ENCODE measurements at places on chromosomes 1 and 21.

DNA sequence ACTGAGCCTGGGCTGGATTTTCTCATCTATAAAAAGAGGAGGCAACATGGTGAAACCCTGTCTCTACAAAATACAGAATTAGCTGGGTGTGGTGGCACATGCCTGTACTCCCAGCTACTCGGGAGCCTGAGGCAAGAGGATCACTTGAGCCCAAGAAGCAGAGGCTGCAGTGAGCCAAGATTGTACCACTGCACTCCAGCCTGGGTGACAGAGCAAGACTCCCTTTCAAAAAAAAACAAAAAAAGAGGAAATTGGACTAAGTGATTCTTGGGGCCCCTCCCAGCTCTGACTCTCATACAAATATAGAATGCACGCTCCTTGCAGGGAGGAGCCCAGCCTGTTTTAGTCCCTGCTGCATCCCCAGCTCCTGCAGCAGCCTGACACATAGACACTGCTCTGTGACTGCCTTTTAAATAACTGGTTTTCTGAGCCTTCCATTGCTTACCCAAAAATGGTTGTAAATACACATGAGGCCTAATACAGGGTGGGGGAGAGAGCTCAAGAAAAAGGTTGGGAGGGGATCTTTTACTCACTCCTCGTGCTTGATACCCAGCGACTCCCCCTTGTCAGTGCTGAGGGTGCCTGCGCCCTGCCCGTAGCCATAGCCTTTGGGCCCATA is 17.2 kb downstream of the CSRP1 start:
- no peak for DNase-seq

DNA sequence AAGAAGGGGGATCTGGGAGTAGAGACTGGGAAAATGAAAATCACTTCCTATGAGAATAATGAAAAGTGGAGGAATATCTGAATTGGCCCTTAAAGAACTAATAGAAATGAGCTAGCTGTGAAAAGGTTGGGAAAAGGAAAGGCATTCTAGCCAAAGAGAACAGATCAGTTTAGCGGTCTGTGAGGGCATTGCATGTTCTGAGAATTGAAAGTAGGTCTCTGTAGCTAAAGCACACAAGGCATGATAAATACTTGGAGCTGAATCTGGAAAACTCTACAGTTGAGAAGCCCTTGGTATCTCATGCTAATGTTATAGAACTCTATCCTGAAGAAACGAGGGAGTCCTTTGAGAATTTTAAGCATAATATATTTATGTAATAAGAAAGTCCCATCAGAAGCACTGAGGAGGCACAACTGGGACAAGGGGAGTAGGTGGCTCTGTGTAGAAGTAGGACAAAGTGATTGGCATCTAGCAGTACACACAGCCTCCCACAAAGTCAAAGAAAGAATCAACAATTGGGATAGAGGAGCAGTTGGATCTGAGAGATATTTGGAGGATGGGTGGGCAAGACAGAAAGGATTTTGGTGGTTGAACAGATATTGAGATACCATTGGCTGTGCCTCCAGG is 78.7 kb downstream of the GREM2 start:
- no peak for DNase-seq

DNA sequence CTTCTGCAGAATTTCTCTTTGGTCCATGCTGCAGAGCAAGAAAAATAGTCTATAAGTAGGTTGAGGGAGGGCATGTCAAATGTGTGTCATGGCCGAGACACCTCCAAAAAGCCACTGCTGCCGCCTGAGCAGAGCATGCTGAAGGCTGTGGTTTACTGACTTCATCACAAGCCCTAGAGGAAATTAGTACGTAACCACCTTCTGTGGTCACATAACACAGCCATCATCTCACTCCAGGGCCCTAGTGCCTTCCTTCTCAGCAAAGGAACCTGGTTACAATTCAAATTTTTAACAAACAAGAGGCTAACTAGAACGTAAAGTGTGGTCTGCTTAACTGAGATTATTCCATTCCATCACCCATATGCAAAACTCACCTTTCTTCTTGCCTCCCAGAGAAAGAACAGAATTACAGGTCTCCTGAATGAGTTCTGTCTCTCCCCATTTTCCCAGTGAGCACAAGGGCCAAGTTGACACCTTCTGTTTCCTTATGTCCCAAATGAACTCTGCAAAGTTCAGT is at the start of gene PTPN22:
Gene PTPN22, minus strand, starts transcription at position 116 of the 517 bp plus-strand sequence.
- peak; percentile 49 for DNase-seq

DNA sequence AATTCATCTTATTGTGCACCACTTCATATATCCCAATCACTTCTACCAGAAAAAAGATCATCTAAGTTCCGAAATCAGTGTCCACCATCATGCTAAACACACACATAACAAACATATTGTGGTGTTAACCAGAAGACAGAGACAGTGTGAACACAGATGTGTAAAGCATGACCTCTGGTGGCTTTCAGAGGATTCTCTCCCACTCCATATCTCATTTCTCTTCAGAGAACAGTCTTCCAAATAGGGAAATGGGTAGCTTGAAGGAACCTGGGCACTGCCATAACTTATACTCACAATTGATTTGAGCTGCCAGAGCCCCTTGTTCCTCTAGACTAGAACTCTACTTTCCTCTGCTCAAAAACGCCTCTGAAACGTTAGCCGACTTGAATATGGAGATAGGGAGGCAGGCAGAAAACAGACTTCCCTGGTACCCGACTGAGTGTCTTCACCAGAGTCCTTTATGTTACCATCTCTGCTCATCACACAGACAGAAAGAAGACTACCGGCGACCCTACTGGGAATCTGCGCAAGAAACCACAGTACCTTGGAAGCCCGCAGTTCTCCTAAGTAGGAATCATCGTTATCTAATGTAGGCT is 1.8 kb upstream of the ELAPOR1 start:
- no peak for DNase-seq

DNA sequence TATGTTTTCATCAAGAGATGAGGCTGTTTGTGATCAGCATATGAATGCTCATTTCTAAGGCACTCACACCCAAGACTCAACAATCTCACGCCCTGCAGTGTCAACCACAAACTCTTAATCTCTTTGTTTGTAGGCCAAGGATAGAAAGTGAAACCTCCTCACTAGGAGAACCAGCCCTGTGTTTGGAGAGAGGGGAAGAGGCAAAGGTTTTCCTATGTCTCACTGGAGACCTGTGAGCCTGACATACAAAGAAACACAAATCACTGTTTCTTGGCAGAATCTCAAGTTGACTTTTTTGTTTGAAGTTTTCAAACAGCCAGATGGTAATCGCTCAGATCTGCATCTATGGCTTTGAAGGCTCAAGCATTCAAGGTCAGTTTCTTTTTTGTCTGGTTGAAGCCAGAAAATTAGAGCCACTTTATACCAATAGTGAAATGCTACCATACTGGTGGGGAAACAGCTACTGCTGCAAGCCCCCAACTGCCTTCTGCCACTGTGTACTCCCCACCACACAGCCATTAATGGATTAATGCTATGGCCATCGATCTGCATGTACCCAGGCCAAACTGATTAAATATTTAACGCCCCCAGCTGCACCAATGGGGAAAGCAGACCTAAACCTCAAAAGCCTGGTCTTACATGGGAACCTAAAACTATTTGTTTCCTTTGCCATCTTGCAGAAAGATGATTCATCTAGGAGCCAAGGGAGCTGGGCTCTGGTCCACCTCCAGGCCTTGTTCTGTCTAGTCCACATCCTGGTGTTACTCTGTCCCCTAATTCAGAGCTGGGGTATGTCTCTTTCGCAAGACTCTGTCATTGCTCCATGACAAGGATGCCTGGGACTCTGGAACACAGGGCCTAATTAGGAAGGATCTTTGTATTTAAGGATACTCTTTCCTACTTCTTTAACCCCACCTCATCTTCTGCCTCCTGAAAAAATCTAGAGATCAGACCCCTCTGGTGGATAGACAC is 16.3 kb downstream of the PDZK1 start:
- peak; percentile 11 for DNase-seq

- no peak for DNase-seq
These were observed 628.6 kb downstream of the KCNT2 start for GRCh38 chr1:195979646-195980045.

DNA sequence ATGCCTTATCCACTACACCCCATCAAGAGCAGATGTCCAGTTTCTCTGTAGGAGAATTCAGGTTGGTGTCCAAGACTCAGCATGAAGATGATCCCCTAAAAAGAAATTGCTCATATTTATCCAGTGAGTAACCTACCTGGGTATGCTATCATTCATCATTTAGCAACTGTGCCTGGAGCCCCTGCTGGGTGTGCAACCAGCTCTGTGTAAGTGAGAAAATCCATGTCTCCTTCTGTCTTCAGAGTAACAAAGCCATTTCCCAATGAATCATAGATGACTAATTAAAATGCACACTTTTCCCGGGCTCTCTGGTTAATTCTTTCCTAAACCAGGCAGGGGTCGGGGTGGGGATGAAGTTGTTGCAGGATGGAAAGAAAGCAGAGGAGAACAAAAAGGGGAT is 35.8 kb downstream of the OLFML3 start:
- DNase-seq: no peak

DNA sequence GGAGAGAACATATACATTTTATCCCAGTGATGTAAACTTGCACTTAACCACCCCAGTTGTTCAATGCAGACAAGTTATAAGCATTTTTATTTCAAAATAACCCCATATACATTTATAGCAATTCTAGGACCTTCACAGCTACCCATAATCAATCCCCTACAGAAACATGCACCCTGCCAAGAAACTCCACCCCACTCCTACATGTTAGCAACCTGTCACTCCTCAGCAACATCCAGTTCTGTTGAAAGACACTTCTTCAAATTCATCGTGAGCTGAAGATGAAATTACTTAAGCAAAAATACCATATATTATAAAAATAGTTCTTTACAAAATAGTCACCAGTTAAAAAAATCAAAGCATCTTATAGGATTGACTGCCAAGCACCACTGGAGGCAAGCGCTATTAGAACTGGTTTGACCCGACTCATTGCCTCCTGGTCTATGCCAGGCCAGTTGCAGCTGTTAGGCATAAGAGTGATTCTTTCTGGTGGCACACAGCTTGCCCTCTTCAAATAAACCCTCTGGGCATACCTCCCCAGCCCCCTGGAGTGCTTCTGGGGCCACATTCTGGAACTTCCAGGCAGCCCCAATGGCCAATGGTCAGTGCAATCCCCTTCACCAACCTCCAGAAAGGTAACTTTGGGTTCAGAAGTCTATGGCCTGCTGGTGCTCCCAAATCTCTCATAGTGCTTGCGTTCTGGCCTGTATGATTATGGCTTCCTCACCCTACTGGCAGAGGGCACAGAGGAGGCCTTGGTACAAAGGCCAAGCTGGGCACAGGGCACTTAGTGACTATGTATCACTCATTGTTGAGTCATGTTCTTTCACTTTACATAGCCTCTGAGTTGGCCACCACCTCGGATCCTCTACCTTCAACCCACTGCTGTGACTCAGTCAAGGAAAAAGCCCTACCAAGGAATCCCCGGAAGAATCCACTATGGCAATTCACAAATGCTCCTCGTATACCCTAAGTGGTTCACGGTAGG is 72.2 kb upstream of the RALGPS2 start:
- no peak for DNase-seq

- DNase-seq: peak; percentile 13
These were observed 833 bp upstream of the DIP2A start for GRCh38 chr21:46457801-46458314.

- no peak for DNase-seq
These were observed 101.4 kb upstream of the TSPAN2 start for GRCh38 chr1:115190540-115191170.

DNA sequence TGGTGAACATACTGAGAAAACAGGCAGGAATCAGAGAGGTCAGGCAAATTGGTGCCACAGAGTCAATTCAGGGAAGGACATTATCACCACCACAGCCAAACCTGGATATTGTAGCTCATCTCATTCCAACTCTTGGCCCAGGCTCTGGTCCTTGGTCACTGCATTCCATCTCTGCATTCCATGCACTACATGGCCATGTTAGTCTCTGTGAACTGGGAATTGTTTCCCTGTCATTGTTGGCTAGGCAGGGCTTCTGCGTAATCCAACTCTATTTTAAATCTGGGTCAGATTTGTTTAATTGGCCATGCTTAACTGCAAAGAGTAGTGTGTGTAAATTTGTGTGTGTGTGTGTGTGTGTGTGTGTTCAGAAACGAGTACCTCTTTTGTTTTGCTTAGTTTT is 837.6 kb upstream of the ADAMTS5 start:
- no peak for DNase-seq

GRCh38 chr1:235473806-235474205 is 30.4 kb downstream of the B3GALNT2 start:
- DNase-seq: no peak

DNA sequence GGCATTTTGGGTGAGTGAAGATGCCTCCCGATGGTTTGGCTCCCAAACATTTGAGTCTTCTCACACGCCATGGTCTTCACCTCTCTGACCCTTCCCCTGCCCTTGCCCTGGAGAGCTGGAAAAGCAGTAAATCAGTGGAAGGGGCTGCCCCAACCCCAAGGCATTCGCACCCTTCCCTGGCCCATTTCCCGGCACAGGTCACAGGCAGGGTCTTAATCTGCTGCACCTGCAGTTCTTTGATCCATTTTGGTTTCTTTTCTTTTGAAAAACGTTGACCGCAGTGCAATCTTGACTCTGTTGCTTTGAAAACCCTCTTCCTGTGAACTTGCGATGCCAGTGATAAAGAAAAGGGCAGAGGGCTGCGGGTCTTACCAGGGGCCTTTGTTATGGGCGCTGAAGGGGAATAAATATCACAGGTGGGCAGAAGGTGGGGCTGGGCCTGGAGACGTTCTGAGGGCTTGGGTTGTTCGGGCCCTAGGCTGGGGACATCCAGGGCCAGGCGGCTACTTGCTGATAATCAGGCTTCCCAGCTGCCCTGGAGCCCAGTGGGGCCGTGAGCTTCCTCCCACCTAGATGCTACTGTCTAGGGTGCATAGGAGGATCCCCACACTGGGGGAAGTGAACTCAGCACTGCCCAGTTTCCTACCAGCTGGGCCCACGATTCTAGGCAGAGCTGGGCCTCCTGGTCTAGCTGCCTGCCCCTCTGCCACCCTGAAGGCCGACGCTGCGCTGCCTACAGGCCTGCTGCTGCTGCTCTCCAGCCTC is 38.6 kb upstream of the EPS8L3 start:
- DNase-seq: no peak

- no peak for DNase-seq
These were observed 3.7 kb upstream of the UCK2 start for GRCh38 chr1:165823552-165824268.

DNA sequence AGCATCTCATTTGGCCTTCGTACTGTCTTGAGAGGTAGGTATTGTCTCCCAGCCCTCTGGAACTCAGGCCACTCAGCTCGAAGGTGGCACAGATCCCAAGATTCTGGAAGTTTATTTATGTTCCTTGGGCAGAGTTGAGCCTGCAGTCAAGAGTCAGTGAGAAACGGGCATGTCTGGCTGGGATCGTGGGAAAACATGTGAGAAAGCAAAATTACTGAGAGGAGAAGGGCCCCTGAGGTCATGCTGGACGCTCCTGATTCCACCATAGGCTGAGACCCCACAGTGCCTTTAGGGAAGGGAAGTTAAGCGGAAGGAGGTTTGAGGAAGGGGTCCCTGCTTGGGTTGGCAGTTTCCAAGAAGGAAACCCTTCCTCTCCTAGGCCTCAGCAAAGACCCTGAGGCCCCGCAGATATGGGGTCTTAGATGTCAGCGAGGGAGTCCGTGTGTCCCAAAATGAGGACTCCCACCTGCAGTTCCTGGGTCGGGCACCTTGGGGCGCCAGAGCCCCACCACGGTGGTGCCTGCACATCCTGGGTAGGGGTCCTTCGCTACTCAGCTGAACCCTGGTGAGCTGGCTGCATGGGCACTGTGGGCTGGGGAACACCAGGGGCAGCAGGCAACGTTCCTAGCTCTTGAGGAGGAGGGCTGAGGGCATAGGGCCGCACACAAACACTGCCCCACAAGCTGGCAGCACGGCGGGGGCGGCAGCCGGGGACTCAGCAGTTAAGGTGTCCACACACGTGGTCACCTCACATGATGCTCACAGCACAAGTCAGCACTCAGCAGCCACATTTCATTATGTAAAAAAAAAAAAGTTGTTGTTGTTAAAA is 12.3 kb upstream of the SEMA4A start:
- peak; percentile 41 for DNase-seq

Data from stimulated activated CD8-positive, alpha-beta memory T cell treated with anti-CD3 and anti-CD28 coated beads, Interleukin-2, amount 100 ng/mL, for 48 hours (primary cell).